Muscle of leg (tissue), 16 donors: ENCODE measurements at places on chromosomes 1 and 21. TPM values are rescaled to one million over a fixed set of nuclear protein-coding genes. Genes with fewer than 3 reads are reported as not detected.

The S100A7 gene
- not detected for polyA plus RNA-seq

The ISG20L2 gene
- 24.3 TPM for polyA plus RNA-seq

The SLC35F3 gene
- polyA plus RNA-seq, result 0.44 TPM

The GBP7 gene
- 0.07 TPM for polyA plus RNA-seq

The CADM3 gene
- polyA plus RNA-seq, result 0.51 TPM

The SIPA1L2 gene
- polyA plus RNA-seq, result 23.8 TPM

The LPAR3 gene
- 0.50 TPM for polyA plus RNA-seq

DNA sequence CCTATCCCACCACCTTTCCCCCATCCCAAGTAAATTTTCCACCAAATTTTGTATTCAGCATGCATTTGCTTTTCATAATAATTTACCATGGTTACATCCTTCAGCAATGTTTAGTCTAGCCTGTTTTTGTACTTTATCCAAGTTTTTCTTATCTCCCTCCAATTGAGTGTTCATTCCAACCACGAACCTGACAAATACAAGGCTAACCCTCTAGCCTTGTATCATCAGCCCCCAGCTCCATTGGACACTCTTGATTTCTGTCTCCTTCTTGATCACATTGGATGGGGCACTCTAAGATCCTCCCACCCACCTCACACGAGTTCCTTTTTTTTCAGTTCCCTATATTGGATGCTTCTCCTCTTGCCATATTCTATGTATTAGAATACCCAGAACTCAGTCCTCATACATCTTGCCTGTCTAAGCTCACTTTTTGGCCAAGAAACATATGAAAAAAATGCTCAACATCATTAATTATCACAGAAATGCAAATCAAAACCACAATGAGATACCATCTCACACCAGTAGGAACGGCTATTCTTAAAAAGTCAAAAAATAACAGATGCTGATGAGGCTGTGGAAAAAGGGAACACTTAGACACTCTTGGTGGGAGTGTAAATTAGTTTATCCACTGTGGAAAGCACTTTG, 40.5 kb upstream of the SLC35F3 start:
- H3K36me3 ChIP-seq, result no peaks in the 10 kb centered on the region
- no peak overlapping the region for H3K4me3 ChIP-seq
- H3K4me1 ChIP-seq, result no peaks in the 10 kb centered on the region
- no peaks in the 10 kb centered on the region for H3K27me3 ChIP-seq
- DNase-seq, result no peak

DNA sequence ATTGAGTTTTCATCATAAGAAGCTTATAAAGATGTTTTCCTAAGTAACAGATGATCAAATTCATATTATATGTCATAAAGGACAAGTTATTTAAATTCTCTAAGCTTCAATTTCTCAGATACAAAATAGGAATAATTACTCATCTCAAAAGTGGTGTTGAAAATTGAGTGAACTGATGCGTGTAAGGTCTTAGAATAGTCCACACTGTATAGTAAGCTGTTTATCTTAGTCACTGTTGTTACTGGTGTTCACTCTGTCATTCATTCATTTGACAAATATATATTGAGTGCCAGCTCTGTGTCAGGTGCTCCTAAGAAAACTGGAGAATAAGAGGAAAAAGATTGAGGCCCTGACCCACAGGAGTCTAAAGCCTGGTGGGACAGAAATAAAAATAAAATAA, 186.3 kb upstream of the BRINP3 start:
- no peak for DNase-seq
- H3K27me3 ChIP-seq, result no peaks in the 10 kb centered on the region
- no peak overlapping the region for H3K4me3 ChIP-seq
- H3K4me1 ChIP-seq, result no peaks in the 10 kb centered on the region
- H3K27ac ChIP-seq, result no peak overlapping the region
- no peaks in the 10 kb centered on the region for H3K36me3 ChIP-seq

GRCh38 chr1:15347182-15347581, 62.5 kb upstream of the EFHD2 start:
- no peaks in the 10 kb centered on the region for H3K36me3 ChIP-seq
- H3K27me3 ChIP-seq, result peaks cover 2% of the 10 kb centered on the region
- peaks cover 10% of the 10 kb centered on the region for H3K4me1 ChIP-seq
- no peak for DNase-seq
- H3K4me3 ChIP-seq, result no peak overlapping the region

DNA sequence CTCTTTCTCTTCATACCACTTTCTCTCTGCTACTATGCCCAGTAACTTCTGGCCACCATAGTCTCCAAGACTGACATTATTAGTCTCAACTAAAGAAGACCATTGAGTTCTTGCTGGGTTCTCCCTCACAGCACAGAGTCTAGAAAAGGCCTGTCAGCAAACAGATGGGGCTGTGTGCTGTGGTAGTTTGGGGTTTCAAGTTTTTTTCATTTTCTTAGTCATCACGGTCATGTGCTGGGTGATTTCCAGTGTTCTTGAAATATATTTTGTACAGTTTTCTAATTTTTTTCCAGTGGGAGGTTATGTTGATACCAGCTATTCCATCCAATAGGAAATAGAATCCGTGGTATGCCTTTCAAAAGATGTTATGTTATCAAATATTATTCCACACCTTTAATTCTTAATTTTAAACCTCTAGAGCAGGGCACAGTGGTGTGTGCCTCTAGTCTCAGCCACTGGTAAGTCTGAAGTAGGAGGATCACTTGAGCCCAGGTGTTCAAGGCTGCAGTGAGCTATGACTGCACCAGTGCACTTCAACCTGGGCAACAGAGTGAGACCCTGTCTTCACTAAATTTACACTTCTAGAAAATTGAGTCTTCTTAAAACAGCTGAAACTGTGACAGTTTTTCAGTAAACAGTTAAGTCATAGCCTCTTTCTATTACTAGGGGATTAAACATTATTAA, 8.3 kb downstream of the CFHR2 start:
- H3K27ac ChIP-seq, result no peak overlapping the region
- no peak for DNase-seq
- no peaks in the 10 kb centered on the region for H3K36me3 ChIP-seq
- H3K4me3 ChIP-seq, result no peak overlapping the region
- H3K27me3 ChIP-seq, result no peaks in the 10 kb centered on the region

- no peak overlapping the region for H3K27ac ChIP-seq
- H3K4me1 ChIP-seq, result peaks cover 3% of the 10 kb centered on the region
- no peak overlapping the region for H3K4me3 ChIP-seq
- peak; percentile 65 for DNase-seq
- no peaks in the 10 kb centered on the region for H3K36me3 ChIP-seq
Measured at GRCh38 chr1:112841825-112842224, 114.2 kb downstream of the SLC16A1 start.

DNA sequence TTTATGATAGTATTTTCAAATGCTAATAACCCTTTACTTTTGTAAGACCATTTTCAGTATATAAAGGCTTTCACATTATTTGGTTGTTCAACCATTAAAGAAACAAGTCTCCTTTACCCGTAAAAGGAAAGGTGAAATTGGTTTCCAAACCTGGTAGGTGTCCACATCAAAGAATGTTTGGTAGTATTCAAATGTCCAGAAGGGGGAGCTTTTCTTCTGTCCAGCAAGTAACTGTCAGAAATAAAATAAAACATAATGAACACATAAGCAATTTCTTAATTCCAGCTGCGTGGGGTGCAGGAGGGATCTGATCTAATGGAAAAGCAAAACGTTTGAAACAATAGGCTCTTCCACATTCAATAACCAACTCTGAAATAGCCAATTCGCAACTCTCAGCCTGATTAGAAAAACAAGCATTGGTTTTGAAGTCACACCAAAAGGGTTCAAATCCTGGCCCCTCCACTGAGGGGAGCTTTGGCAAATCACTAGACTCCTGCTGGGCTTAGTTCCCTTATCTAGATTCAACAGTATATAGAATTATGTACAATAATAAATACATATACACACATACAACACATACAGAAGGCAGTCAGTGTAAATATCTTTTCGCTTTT, 11.0 kb downstream of the YIPF1 start:
- no peaks in the 10 kb centered on the region for H3K27me3 ChIP-seq
- no peak overlapping the region for H3K4me3 ChIP-seq
- peaks cover 37% of the 10 kb centered on the region for H3K36me3 ChIP-seq

- no peaks in the 10 kb centered on the region for H3K36me3 ChIP-seq
- no peaks in the 10 kb centered on the region for H3K4me1 ChIP-seq
- H3K27me3 ChIP-seq, result no peaks in the 10 kb centered on the region
- H3K4me3 ChIP-seq, result no peak overlapping the region
- H3K27ac ChIP-seq, result no peak overlapping the region
Measured at GRCh38 chr1:94670273-94670672, 128.7 kb upstream of the F3 start.

DNA sequence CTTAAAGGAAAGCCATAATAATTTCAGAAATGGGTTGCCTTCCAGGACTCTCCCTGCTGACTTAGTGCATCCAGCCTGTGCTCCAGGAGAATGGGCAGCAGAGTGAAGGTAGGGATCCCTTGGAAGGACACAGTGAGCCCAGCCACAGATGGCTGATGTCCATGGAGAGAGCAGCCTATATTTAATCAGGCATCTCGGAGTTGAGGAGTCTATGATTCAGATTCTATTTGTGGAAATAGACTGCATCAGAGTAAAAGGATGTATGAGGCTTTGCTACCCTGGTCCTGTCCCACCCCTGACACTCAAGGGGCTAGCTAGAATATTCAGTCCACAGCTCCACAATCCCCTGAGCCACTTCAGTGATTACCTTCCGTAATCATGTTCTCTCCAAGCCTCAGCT, 43.8 kb upstream of the PBX1 start:
- H3K36me3 ChIP-seq, result no peaks in the 10 kb centered on the region
- H3K27ac ChIP-seq, result peak overlapping the region; percentile 32
- no peaks in the 10 kb centered on the region for H3K27me3 ChIP-seq
- peak; percentile 49 for DNase-seq

DNA sequence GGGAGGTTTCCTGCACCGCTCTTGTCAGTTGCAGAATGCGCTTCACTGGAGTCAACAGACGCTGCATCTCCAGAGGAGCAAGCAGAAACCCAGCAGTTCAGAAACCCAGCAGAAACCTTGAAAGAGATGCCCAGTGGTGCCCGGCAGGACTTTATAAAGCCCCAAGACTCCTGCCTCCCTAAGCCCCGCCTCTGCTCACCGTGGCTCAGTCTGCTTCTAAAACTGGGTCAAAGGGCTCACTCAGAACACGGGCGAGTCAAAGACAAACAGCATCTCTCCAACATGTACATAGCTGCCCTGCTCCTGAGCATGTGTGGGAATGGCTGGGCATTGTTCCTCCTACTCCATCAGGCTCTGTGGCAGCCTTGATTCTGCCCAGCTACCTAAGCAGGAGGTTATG, at the start of gene HMGCS2:
Gene HMGCS2, minus strand, starts transcription at position 128 of the 400 bp plus-strand sequence. Its CDS starts 61 bp downstream, at position 67.
- no peaks in the 10 kb centered on the region for H3K36me3 ChIP-seq
- H3K27me3 ChIP-seq, result peaks cover 3% of the 10 kb centered on the region
- no peak for DNase-seq

DNA sequence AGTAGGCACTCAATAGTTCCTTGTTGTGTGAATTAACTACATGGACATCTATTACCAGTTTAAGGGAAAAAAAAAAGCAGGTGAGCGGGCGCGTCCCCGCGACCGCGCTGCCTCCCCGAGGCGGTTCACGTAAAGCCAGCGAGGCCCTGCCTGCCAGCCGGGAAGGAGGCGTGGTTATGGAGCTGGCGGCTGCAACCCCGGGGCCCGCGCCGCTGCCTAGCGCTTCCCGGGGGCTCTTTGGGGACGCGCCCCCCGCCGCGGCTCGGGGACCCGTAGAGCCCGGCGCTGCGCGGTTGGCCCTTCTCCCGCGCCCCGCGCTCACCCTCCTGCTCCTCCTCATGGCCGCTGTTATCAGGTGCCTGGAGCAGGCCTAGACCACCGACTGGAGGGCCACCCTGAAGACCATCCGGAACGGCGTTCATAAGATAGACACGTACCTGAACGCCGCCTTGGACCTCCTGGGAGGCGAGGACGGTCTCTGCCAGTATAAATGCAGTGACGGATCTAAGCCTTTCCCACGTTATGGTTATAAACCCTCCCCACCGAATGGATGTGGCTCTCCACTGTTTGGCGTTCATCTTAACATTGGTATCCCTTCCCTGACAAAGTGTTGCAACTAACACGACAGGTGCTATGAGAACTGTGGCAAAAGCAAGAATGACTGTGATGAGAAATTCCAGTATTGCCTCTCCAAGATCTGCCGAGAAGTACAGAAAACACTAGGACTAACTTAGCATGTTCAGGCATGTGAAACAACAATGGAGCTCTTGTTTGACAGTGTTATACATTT, 2.6 kb upstream of the CC2D1B start:
- H3K27ac ChIP-seq, result no peak overlapping the region
- H3K36me3 ChIP-seq, result peaks cover 11% of the 10 kb centered on the region
- peak; percentile 47 for DNase-seq
- H3K4me1 ChIP-seq, result peaks cover 12% of the 10 kb centered on the region
- H3K27me3 ChIP-seq, result peaks cover 7% of the 10 kb centered on the region
- peak overlapping the region; percentile 16 for H3K4me3 ChIP-seq

- H3K4me3 ChIP-seq, result peak overlapping the region; percentile 62
- H3K27ac ChIP-seq, result no peak overlapping the region
- peak; percentile 46 for DNase-seq
- H3K27me3 ChIP-seq, result no peaks in the 10 kb centered on the region
- peaks cover 42% of the 10 kb centered on the region for H3K36me3 ChIP-seq
Measured at GRCh38 chr1:145845144-145845513, 301 bp upstream of the NUDT17 start.

DNA sequence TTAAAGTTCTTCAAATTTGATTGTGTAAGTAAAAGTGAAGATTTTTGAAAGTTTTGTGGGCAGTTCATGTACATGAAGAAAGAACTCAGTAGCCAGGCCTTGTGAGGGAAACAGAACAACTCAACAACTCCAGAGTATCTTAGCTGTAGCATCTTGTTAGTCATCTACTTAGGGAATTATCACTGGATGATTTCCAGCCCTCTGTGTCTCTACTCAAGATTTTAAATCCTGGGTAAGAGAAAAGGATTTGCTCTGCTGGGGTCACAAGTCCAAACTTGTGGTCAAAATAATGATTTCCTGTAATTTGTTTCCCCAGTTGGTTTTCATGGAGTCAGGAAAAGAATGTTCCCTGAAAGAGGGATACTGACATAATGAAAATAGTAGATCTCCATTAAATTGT, 8.2 kb downstream of the OR10T2 start:
- DNase-seq, result peak; percentile 44
- H3K4me3 ChIP-seq, result no peak overlapping the region
- no peak overlapping the region for H3K27ac ChIP-seq
- H3K4me1 ChIP-seq, result no peaks in the 10 kb centered on the region
- H3K27me3 ChIP-seq, result no peaks in the 10 kb centered on the region

GRCh38 chr1:15332952-15333715, 76.6 kb upstream of the EFHD2 start:
- peaks cover 34% of the 10 kb centered on the region for H3K4me1 ChIP-seq
- no peaks in the 10 kb centered on the region for H3K27me3 ChIP-seq
- no peak overlapping the region for H3K27ac ChIP-seq
- DNase-seq, result no peak
